Parietal lobe (tissue), 2 donors: ENCODE measurements at places on chromosomes 6 and 20. TPM values are rescaled to one million over a fixed set of nuclear protein-coding genes. Genes with fewer than 3 reads are reported as not detected.

LIME1 gene
- total RNA-seq: 13.5 TPM

SIRT5 gene
- total RNA-seq: 24.4 TPM

ZSCAN23 gene
- 36.3 TPM for total RNA-seq

NKX2-2 gene
- 0.31 TPM for total RNA-seq

GNAS-AS1 gene
- 2.5 TPM for total RNA-seq

DNAJC5 gene
- total RNA-seq: 80.4 TPM

IL17F gene
- not detected for total RNA-seq

RNF39 gene
- not detected for total RNA-seq

TRIM40 gene
- not detected for total RNA-seq

SUMO4 gene
- 19.4 TPM for total RNA-seq

ARMC2 gene
- 17.2 TPM for total RNA-seq

HLA-DRB1 gene
- 1.6 TPM for total RNA-seq

PTPRK gene
- total RNA-seq: 377 TPM

OR12D3 gene
- total RNA-seq: not detected

RSPO3 gene
- total RNA-seq: 23.5 TPM

NAPB gene
- 78.3 TPM for total RNA-seq

BANF2 gene
- not detected for total RNA-seq

RIMS1 gene
- total RNA-seq: 242 TPM

TPBG gene
- total RNA-seq: 2.2 TPM

NKX2-4 gene
- not detected for total RNA-seq

COX4I2 gene
- total RNA-seq: not detected

ENPP3 gene
- total RNA-seq: 0.63 TPM

RBPJL gene
- total RNA-seq: not detected

GDAP1L1 gene
- 121 TPM for total RNA-seq

CALHM4 gene
- not detected for total RNA-seq

ENPP1 gene
- total RNA-seq: 1.6 TPM

GMPR gene
- total RNA-seq: 0.63 TPM

PAX1 gene
- not detected for total RNA-seq

SNAP91 gene
- total RNA-seq: 135 TPM

GABRR1 gene
- total RNA-seq: not detected

PROKR2 gene
- 44.8 TPM for total RNA-seq

SLC22A16 gene
- not detected for total RNA-seq

EDN1 gene
- total RNA-seq: 3.8 TPM
